ENCODE measurements at places on chromosomes 1 and 21. TPM values are rescaled to one million over a fixed set of nuclear protein-coding genes. Genes with fewer than 3 reads are reported as not detected.

Gene ACKR1
- 10.9 TPM for total RNA-seq

- no peak overlapping the region for H3K4me3 ChIP-seq
- no peak for DNase-seq
- H3K4me1 ChIP-seq = peaks cover 20% of the 10 kb centered on the region
- no peaks in the 10 kb centered on the region for H3K27me3 ChIP-seq
- H3K27ac ChIP-seq = no peak overlapping the region
- H3K36me3 ChIP-seq = no peaks in the 10 kb centered on the region
Measured at GRCh38 chr1:229025576-229025975, 245.3 kb upstream of the RAB4A start.

DNA sequence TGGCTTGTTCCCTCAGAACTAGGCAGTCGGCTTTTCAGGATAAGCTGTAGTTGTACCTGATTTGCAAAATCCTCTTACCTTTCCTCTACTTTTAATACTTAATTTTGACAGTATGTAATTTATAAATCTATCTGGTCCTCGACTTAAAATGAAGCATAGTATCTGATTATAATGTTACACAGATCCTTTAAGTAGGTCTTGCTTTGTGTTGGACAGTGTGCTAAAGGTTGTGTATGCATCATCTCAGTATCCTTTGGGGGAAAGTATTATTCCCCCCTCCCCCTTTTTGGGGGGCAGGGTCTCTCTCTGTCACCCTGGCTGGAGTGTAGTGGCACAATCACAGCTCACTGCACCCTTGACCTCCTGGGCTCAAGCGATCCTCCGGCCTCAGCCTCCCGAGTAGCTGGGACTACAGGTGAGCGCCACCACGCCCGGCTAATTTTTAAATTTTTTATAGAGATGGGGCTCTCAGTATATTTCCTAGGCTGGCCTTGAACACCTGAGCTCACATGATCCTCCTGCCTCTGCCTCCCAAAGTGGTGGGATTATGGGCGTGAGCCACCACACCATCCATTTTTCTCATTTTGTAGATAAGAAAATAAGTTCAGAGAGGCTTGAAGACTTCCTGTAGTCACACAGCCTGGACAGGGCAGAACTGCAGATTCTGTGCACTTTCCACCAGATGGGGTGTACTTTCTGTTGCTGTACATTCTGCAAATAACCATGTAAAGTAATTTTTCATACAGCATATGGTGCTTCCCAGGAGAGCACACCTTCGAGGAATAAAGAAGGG, 791 bp upstream of the STX6 start:
- no peaks in the 10 kb centered on the region for H3K36me3 ChIP-seq
- H3K27ac ChIP-seq = peak overlapping the region; percentile 53
- DNase-seq = no peak
- peak overlapping the region; percentile 78 for H3K4me3 ChIP-seq
- peaks cover 43% of the 10 kb centered on the region for H3K4me1 ChIP-seq

Gene CD247
- total RNA-seq = 0.82 TPM
